ENCODE measurements at places on chromosomes 3 and 15.

DNA sequence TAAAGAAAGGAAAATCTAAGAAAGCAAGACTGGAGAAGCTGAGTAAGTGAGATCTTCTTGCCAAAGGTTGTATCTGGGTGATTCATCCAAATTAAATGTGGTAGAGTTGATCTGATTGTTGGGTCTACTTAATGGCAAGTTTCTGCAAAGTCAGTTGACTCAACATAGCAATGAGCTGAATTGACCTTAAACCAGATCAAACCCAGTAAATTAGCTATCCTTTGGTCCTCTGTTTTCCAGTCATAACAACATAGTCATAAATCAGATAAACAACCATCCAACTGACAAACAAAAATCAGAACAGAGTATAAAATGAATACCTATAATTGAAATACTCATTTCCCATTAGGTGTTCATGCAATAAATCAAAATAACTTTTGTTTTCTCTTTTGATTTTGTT is 142.6 kb upstream of the CFAP20DC start:
- ATAC-seq: no peak

DNA sequence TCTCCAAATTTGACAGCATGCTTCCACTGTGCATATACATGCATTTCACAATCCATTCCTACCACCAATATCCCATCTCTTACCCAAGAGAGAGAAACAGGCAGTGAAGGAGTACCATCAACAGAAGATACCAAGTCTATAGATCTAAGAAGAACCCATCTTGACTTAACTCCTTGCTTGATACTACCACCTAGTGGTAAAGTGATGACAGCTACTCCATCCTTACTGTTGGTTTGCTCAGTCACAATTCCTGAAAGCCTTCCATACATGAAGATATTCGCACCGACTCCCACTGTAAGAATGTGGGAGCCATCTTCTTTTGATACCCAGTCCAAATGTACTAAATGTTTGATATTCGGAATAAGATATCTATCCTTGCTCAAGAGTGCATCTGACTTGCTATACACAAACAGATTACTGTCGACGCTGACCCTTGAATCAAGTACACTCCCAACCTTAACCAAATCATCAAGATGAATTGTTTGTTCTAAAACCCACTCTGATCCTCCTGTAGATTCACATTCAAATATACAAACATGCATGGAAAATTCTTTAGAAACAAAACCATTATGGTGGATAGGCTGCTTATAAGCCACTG is 123.1 kb downstream of the DMXL2 start:
- ATAC-seq: no peak

DNA sequence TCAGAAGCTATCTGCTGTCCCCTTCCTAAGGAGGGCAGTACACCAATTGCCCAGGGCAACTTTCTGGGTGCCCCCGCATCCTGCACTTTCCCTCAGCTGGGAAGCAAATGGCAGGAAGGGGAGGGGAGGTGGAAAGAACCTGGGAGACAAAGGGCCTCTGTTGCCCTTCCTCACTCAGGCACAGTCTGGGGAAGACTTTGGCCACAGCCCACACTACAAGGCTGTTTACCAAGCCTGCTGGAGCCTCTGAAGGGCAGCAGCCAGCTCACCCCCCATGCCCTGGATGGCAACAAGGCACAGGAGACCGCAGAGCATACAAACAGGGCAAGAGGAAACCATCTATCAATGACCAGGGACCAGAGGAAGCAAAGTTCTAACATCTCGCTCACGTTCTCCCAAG is 42.4 kb downstream of the ARRDC4 start:
- ATAC-seq: no peak

- ATAC-seq: no peak
Observed at GRCh38 chr3:9781978-9782603, 10.2 kb downstream of the TADA3 start.

DNA sequence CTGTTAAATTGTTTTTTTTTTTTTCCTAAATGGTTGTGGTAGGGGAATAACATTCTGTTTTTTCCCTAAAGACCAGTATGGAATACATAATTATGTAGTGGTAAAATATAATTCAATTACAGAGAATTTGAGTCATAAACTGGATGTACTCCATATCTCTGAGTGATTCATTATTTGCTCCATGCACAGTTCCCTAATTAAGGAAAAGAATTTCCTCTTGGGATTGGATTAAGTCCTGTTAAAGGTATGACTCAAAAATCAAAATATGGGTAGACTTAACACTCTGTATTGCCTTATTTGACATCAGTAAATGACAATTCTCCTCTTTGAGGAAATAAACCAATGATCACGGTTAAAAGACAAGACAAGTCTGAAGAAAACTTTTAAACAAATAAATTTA is 78.0 kb upstream of the KCNH8 start:
- no peak for ATAC-seq
